ENCODE measurements at places on chromosomes 7 and 10.
A peak's percentile ranks its signal among the peaks of the same experiment; 100 is the strongest.

DNA sequence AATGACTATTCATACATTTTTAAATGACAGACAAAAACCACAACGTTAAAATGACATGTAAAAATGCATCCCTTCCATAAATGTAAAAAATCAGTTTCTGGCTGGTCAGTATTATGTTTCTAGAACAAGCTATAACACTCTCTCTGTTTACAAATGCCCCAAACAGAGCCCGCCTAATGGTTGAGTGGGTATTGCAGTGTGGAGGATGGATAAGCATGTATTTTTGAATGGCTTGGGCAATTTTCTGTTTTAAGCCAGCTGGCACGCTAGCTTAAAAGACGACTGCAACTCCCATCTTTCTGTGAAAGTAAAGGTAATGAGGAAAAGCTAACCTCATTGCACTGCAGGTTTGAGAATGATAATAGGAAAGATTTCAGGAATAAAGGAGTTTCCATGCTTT lies 430.7 kb downstream of the PARD3 start:
- DNase-seq: no peak

- DNase-seq: no peak
These were observed 39.8 kb upstream of the TRIM8 start for GRCh38 chr10:102604439-102604841.

GRCh38 chr7:102992938-102993717 lies 80.3 kb downstream of the LRRC17 start:
- no peak for DNase-seq

DNA sequence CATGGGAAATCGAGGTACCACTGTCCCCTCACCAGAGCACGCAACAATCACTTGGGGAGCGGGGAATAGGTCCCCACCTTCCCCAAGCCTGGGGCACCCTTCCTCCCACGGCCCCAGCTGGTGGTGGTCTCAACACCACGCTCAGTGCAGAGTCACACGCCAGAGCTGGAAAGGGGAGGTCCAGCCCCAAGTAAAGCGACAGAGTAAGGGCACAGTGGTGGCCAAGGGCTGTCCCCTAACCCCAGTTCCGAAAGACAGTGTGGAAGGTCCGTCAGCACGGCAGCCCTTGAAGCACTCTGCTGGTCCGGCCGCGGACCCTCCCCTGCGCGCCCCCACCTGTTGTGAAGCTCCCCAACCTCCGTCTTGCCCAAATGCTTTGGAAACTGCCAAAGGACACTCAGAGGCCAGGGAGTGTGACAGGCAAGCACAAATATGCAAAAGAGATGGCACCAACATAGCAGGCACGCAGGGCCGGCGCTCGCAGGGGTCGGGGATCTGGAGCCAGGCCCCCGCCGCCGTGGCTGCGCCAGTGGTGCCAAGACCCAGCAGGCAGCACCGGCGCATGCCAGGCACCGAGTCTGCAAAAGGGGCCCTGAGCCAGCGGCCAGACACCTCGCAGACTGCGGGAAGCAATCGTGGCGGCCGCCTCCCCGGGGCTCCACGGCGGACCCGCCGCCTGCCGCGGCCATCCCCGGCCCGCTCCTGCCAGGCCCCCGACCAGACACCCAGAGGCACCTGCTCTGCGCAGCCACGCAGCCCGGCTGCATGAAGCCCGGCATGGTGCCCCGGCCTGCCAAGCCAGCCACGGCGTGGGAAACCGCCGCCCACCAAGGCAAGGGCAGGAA lies 51.6 kb upstream of the SRRM3 start:
- DNase-seq: peak; percentile 27

- DNase-seq: peak; percentile 64
These were observed 43.9 kb downstream of the APBB1IP start for GRCh38 chr10:26481914-26482550.

DNA sequence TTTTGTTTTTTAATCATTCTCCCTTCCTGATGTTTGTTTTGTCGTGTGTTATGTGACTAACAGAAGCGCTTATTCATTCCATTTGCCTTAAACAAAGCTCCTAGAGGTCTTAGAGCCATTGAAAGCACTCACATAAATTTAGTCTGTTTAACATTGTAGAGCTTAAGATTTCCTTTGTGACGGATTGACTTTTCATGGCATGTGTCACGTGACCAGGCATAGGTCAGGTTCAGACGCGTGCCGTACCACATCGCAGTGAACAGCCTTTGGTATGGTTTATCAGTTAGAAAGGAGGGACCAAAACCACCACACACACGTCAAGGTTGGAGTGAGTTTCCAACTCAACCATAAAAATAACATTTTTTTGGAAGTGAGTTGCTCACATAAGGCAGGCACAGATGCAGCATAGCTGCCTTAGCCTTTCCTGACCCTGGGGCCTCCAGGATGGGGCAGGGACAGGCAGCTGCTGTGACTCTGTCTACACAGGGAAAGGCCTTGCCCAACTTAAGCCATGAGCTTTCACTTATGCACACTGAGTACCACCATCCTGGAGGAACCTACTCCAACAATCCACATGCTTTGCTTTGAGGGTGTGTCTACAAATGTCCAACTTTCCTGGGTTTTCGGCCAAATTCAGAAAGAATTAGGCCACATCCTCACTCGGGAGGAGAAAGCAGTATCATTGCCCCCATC lies 55.5 kb downstream of the WDFY4 start:
- no peak for DNase-seq

GRCh38 chr7:2616387-2617324 lies 15.1 kb upstream of the TTYH3 start:
- no peak for DNase-seq

DNA sequence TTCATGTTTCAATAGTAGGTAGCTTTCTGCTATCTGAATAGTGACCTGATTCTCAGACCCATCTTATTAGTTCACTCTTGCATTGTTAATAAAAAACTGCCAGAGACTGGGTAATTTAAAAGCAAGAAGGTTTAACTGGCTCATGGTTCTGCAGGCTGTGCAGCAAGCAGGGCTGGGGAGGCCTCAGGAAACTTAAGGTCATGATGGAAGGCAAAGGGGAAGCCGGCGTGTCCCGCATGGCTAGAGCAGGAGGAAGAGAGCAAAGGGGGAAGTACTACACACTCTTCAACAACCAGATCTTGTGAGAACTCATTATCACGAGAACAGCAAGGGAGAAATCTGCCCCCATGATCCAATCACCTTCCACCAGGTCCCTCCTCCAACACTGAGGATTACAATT lies 185.2 kb upstream of the PITRM1 start:
- DNase-seq: no peak

DNA sequence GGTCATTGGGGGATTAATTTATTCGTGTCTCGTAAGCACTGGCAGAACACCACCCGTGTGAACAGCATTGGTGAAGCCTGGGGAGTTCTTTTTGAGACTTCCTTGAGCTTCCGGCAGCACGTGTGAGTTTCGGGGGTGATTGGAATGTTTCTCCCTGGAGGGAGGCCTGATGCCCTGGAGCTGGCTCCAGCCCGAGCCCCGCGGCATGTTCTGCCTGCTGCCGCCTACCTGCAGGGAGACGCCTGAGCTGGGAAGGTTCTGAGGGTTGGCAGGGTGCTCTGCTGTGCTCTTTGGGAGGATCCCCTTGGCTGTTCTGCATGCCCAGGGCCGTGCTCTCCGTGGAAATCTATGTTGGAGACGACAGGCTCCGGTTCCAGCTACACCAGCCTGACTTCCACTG lies 159.3 kb downstream of the MGMT start:
- DNase-seq: no peak

GRCh38 chr7:50185208-50185607 lies 92.2 kb upstream of the ZPBP start:
- no peak for DNase-seq

GRCh38 chr10:119095640-119096039 lies 8.3 kb upstream of the DENND10 start:
- DNase-seq: peak; percentile 22

- no peak for DNase-seq
These were observed 21.1 kb upstream of the EZH2 start for GRCh38 chr7:148905093-148905666.

DNA sequence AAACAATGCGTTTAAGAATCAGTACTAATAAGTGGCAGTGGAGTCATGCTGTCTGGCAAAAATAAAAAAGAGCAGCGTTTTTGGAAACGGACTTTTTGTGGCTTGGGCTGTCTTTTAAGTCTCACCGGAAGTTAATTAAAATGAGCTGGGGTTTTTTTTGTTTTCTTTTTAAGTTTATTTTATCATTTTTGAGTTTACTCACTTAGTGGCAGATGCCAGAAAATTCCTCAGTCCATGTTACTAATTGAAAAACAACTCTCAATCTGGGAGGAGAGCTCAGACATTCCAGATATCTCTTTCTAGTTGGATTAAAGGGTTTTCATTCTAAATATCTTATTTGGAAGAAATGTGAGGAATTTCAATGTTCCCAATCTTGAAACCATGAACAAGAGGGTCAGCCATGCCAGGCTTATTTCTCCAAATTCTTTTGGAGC lies 133.8 kb upstream of the AGR3 start:
- no peak for DNase-seq

- DNase-seq: no peak
These were observed 516.6 kb upstream of the POM121L12 start for GRCh38 chr7:52518869-52519268.

DNA sequence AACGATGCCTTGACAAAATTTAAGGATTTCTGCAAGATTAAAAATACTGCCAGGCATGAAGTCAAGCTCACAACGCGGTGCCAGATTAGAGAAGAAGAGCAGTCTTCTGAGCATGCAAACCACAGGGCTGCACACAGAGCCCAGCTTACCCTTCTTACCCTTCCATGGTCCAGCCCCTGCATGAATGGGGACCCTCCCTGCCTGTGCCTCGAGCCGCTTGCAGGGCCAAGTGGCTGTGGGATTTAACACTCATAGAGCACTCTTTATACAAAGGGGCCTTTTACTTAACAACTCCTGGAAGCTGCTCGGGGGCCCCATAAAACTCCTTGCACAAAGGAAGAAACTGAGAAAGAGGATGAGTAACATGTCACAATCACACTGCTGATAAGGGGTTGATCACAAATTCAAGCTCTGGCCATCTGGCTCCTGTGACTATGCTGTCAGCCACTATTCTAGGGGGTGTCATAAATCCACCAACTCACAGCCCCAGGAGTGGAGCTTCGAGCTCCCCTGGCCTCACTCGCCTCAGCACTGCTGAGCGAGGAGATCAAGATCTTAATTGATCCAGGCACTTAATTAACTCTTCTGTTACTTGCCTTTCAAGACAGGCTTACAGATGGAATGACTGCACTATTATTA lies 514.8 kb downstream of the TNS3 start:
- DNase-seq: no peak

- peak; percentile 23 for DNase-seq
These were observed 11.1 kb downstream of the LRRC4 start for GRCh38 chr7:128020159-128020558.

GRCh38 chr7:157008206-157009169 lies 2.0 kb downstream of the MNX1 start:
- no peak for DNase-seq

- no peak for DNase-seq
These were observed 1.8 kb upstream of the XPNPEP1 start for GRCh38 chr10:109924967-109925620.

DNA sequence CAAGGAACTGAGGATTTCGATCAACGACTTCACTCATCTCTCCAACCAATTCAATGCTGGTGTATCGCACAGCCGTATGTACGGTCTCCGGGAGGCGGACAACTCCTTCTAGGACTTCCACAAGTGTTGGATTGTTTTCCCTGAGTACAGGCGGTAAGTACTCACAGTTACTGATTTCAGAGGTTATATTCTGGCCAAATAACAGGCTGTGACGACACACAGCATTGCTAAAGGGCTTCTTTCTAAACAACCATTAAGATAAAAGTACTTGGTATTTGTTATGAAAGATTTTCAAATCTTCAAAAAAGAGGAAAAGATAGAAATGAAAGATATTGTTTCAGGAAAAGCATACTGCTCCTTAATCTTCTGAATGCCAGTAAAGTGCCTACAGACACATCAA lies 52.2 kb downstream of the IRF5 start:
- no peak for DNase-seq

GRCh38 chr7:11319491-11320274 lies 346.0 kb downstream of the PHF14 start:
- no peak for DNase-seq

DNA sequence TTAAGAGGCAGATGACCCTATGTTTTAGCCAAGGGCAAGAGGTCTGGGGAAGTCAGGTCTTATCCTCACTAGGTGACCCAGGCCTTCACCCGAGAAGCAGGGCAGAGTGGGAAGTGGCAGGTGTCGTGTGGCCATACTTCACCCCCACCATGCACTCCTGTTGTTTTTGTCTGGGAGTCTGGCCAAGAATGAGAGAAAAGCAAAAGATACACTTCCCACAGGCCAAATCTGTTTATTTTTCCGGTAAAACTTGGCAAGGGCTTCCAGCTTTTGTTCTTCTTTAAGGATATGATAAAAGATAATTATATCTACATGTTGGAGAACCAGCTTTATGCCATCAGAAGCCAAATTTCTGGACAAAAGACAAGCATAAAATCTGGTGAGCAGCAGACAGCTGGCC lies 137.4 kb upstream of the CDC14C start:
- no peak for DNase-seq

DNA sequence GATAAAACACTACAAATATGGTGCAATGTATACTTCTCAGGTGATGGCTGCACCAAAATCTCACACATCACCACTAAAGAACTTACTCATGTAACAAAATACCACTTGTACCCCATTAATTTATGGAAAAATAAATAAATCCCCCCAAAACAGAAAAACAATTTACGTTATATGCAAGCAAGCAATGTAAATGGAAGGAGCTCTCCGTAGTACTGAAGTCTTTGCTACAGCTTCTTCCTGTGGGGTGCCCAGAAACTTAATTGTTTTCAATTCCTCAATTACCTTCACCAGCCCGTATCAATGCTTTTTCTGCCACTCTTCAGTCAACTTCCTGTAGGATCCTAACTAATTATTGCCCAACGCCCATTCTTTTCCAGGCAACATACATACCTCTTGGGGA lies 138.1 kb downstream of the RELN start:
- no peak for DNase-seq

Data from CD4-positive, alpha-beta T cell treated with Interleukin-17A for 4 hours (primary cell).